ENCODE measurements at places on chromosomes 5 and 9. TPM values are rescaled to one million over a fixed set of nuclear protein-coding genes. Genes with fewer than 3 reads are reported as not detected.

The CCNO gene
- not detected for total RNA-seq

The GALNT12 gene
- 3.2 TPM for total RNA-seq

The ZNF300 gene
- total RNA-seq, result 60.5 TPM

The DMGDH gene
- 2.0 TPM for total RNA-seq

The OTULINL gene
- total RNA-seq, result 15.5 TPM

The TMED7 gene
- 72.3 TPM for total RNA-seq

The TMEM215 gene
- 0.25 TPM for total RNA-seq

Data from temporal lobe (tissue), 4 donors.